CD4-positive, alpha-beta memory T cell (primary cell): ENCODE measurements at places on chromosomes 3 and 15.

DNA sequence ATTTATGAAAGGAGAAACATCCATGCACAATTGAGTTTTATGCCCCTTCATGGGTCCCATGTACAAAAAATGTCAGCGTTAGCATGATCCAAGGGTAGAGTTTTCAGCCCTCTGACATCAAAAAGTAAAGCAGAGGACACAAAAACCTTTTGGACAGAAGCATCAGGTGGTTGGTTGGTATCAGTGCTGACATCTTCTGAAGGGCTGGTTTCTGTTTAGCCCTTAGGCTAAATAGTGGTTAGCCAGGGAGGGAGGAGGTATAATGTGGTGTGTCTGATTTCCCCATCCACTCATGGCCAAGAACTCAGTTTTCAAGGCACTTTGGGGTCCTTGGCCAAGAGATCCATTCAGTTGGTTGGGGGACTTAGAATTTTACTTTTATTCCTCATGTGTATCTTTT is 16.5 kb downstream of the CCDC66 start:
- DNase-seq: no peak

DNA sequence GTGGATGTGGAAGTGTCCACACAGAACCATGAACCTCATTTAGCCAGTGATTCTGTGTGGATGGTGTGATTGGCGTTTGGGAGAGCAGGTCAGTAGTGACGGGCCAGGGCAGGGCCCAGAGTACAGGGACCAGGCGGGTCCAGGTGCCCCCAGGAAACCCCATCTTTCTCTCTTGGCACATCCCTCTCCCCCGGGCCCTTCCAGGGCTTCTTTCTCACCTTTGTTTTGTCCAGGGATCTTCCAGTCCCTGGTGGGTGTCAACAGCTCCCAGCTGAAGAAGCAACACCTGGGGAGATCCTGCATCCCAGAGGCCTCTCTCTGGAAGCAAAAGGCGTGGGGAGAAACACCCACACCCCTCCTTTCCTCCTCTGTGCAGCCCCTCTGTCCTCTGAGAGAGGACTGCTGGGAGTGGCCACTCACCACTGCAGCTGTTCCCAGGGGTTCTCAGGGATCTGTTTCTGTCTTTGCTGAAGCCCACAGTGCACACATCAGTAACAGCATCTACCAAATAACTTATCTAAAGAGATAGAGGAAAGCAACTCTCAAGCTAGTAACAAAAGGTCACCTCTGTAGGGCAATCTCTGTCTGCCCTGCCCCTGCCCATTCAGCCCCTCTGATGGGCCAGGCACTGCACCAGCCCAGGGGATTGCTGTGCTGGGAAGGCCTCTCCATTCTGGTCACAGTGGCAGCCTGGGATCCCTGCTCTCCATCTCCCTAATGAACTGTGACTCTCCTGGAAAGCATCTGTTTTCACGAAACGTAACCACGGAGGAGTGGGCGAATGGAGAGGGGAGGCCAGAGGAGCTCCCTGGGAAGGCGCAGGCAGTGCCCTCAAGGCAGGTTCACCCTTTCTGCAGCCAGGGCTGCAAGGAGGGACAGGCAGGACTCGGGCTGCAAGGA is 98.3 kb upstream of the ALDH1A3 start:
- no peak for DNase-seq

GRCh38 chr3:49013738-49014660 is 4.4 kb downstream of the DALRD3 start:
- peak; percentile 39 for DNase-seq

DNA sequence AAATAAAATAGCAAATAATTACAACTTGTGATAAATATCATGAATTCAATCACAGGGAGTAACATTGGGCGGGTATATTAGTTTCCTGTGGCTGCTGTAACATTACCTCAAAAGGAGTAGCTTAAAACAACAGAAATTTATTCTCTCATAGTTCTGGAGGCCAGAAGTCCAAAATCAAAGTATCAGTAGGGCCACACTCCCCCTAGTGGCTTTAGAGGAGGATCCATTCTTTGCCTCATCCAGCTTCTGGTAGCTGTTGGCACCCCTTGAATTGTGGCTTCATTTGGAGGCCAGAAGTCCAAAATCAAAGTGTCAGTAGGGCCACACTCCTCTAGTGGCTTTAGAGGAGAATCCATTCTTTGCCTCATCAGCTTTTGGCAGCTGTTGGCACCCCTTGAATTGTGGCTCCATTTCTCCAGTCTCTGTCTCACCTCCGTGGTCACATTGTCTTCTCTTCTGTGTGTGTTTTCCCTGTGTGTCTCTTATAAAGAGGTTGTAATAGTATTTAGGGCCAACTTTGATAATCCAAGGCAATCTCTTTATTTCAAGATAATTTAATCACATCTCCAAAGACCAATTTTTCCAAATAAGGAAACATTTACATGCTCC is 3.1 kb upstream of the CFAP20DC start:
- no peak for DNase-seq

- DNase-seq: no peak
Observed at GRCh38 chr3:119314821-119315220, 20.6 kb downstream of the ARHGAP31 start.

DNA sequence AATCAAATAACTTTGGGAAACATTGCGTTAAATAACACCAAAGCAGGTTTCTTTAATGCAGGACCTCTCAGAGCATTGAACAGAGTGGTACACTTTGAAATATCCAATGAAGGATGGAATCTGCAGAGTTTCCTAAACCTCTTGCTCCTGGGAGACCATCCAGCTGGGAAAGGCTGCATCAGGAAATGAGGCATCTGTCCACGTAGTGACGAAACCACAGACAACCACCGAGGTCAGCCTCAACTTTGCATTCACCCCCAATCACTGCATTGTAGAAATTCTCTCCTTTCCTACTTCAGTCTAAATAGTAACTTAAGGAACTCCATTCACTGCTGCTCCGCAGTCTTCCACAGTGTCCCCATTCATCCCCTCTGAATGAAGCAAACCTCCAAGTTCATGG is 41.5 kb upstream of the CDV3 start:
- no peak for DNase-seq

GRCh38 chr15:99423186-99424130 is 142.3 kb upstream of the MEF2A start:
- no peak for DNase-seq

GRCh38 chr15:60390871-60391501 is 6.8 kb downstream of the ANXA2 start:
- DNase-seq: no peak

DNA sequence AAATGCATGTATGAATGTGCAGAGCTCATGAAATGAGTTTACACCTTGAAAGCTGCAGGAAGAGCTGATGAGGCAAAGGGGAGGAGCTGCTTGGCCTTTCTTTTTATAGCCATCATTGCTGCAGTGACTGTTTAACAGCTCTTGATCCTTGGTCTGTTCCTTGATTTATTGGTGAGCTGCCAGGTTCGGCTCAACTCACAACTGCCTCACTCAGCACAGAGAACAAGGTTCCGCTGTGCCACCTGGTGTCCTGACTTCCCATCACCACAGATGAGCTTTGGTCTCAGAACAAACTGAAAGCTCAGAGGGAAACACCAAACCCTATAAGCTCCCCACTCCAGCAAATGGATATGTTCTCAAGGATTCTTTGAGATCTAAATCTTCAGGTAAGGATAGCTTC is 626.1 kb downstream of the MAGI1 start:
- no peak for DNase-seq

GRCh38 chr15:41566121-41566885 is 7.3 kb downstream of the TYRO3 start:
- no peak for DNase-seq

DNA sequence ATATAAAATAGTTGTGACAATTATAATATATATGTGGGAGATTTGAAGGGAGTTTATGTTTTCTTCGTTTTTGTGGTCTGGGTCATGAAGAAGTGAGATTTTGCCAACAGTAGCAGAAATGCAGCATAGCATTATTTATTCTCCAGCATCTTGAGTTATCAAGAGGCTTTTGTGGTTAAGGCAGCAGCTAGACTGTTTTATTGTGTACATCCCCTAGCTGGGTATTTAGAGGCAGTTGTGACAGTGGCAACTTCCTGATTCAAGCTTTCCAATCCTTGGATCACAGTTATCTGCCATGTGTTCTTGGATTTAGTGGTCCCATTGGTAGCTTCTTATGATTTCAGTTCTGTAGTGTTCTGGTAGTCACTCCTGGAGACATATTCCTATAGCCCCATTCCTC is 29.0 kb downstream of the ARIH1 start:
- no peak for DNase-seq
